ENCODE measurements at places on chromosomes 16 and 17. TPM values are rescaled to one million over a fixed set of nuclear protein-coding genes. Genes with fewer than 3 reads are reported as not detected.

DNA sequence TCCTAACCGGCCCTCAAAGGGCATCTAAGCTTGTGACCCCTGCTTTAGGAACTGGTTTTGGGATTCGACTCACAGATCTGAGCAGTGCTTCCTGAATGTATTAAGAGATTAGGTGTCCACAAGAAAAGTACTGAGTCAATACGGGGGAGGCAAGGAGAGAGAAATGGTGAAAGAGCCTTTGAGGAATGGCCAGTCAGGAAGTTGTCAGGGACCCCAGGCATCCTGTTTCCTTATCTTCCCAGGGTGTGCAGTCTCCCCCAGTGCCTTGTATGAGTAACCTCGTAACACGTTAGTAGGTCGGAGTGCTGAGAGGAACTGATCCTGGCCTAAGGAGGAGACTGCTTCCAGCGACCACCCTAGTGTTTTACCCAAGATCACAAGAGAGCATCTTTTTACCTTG lies 16.4 kb upstream of the TMED6 start:
- peak; percentile 83 for DNase-seq

DNA sequence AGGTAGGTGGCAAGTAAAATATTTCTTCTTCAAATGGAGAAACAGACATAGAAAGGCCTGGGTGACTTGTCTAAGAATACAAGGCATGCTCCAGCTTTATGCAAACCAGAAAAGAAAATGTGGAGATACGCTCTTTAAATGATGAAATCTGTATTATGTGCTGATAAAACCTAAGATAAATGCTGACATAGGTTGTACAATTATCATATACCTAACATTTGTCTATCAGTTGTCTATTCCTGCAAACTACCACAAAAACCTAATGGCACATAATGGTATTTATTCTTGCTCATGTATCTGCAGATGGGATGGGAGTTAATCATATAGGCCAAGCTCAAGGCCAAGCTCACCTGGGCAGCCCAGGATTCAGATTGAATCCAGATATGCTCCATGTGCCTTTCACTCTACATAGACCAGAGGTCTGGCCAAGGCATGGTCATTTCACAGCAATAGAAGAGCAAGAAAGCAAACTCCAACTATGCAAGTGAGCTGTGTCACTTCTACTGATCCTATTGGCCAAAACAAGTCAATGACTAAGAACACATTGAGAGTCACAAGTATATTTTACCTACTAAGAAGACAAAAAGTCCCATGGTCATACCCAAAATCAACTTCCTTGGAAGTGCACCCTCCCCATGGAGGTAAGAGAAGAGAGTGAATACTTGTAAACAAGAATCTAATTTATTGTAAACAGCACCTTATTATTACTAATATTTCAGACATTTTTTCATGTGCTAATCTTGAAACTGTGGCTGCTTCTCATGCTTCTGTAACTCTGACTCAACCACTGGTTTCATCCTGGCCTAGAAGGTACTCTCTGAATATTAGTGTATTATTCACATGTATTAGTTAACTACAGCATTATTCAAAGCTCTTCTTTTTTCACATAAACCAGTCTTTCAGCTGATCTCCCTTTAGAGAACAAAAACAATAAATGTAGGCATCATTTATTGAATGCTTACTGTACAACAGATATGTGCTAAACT lies 270.7 kb upstream of the SOX9 start:
- no peak for DNase-seq

GRCh38 chr16:65309354-65309753 lies 187.5 kb upstream of the CDH11 start:
- no peak for DNase-seq

DNA sequence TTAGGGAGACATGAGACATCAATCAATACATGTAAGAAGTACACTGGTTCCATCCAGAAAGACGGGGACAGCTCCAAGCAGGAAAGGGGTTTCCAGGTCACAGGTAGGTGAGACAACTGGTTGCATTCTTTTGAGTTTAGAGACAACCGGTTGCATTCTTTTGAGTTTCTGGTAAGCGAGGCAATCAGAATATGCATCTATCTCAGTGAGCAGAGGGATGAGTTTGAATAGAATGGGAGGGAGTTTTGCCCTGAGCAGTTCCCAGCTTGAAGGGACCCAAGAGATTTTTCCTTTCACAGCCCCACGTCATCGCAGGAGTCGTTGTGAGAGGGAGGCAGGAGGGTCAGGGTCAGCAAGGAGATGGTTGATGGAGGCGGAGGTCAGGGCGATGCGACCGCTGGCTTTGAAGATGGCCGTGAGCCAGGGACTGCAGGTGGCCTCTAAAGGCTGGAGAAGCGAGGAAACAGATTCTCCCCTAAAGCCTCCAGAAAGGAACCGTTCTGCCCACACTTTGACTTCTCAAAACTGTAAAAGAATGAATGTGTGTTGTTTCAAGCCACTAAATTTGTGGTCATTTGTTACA lies 36.5 kb downstream of the IRF8 start:
- no peak for DNase-seq

GRCh38 chr17:75673487-75673886 lies 6.3 kb downstream of the SAP30BP start:
- no peak for DNase-seq

GRCh38 chr17:35578929-35579432 lies 610 bp upstream of the PEX12 start:
- DNase-seq, result no peak

The TLCD3A gene
- 32.4 TPM for total RNA-seq

Data from fibroblast of villous mesenchyme (primary cell).